SJCRH30 (cell line): ENCODE measurements at places on chromosomes 4 and X. TPM values are rescaled to one million over a fixed set of nuclear protein-coding genes. Genes with fewer than 3 reads are reported as not detected.

The AFP gene
- 12.7 and 13.3 TPM in 2 replicates for total RNA-seq

The RNF175 gene
- total RNA-seq = not detected in 2 replicates

- DNase-seq = no peak
These were observed 10.3 kb downstream of the PKD2 start for GRCh38 chr4:88017516-88018297.

- no peak for DNase-seq
These were observed at the start of gene SLC38A5 for GRCh38 chrX:48470110-48470832. TSS of gene SLC38A5 (minus strand) at chrX:48470260. CDS start at chrX:48467924, 2,336 bp downstream.

DNA sequence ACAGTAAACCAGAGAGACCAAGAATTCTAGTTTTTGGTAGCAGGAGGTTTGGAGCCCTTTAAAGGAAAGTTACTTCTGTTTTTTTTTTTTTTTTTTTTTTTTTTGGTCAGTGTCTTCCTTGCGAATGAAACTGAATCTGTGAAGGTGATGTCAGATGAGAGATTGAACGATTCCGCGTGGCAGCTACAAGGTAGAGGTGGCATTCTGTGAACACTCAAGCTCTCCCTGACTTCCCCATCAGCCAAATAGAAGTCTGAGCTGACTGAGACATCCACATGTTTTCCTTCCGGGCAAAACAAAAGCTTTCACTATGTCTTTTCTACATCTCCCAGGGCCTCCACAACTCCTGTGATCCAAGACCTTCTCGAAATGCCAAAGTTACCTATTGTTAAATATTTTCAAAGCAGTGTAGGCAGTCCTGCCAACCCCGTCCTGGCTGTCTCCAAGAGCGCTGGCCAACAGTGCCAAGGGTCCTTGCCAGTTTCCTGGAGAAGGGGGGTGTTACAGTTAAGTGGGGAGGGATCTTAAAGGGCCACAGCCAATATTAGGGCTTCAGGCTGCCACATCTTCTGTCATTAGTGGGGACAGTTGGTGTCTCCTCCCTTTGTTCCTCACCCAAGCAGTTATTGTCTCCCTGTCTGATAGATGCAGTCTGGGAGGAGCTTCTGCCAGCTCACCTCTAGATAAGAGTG is 102.9 kb upstream of the SLC34A2 start:
- DNase-seq = no peak

DNA sequence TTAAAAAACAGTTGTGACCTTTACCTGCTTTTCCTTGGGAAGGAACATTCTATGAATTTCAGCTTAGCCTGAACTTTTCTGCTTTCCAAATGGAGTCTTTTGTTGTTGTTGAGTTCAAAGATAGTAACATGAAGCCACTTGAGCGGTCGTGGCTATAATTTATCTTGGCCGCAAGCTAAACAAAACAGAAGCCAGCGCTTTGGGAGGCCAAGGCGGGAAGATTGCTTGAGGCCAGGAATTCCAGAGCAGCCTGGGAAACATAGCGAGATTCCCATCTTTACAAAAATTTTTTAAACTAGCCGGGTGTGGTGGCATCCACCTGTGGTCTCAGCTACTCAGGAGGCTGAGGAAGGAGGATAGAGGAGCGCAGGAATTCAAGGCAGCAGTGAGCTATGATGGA is 29.9 kb downstream of the TKTL1 start:
- DNase-seq = peak; percentile 28
